SIG-M5 (cell line): ENCODE measurements at places on chromosomes 11 and 22.

GRCh38 chr11:133925756-133926155, 31.0 kb downstream of the IGSF9B start:
- no peak for DNase-seq

- no peak for DNase-seq
Measured at GRCh38 chr11:70067591-70068341, 10.4 kb upstream of the ANO1 start.

DNA sequence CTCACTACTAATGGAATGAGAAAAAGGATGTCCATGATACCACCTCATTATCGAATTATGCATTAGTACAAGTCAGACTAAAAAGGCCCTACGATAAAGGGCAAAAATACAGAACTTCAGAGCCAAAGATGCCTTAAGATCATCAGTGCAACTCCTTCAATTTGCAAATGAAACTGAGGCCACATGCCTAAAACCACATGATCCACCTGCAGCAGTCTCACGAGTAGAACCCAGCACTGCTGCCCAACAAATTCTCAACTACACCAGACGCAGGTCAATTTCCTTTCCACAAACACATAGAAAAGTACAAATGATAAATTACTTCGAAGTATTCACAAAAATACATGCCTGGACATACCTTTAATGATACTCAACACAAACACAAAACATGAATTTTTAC, 20.1 kb downstream of the KMT5B start:
- no peak for DNase-seq

GRCh38 chr11:118699506-118700220, 20.2 kb upstream of the TREH start:
- no peak for DNase-seq

GRCh38 chr11:110527146-110527545, 97.4 kb downstream of the FDX1 start:
- DNase-seq = no peak

- no peak for DNase-seq
Measured at GRCh38 chr11:88304352-88304751, 33.2 kb downstream of the CTSC start.

DNA sequence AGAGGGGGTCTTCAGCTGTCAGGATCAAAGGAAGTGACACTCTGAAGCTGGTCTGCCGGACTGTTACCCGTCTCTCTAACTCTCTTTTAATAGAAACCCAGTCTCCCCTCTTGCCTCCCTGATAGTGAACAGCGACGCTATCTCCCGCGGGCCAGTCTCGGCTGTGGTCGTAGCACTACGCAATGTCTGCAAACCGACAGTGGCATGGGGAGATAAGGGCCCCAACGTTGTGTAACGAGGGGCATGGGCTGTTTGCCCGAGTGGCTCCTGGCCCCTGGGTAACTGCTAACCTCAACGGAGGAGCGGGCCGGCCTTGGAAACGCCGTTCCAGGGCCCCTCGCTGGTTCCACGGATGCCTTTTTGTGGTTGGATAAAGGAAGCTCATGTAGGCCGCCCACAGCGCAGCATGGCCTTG, 23.3 kb downstream of the ZBTB16 start:
- DNase-seq = peak; percentile 87

GRCh38 chr11:122030286-122030685, 85.7 kb downstream of the BLID start:
- DNase-seq = no peak

GRCh38 chr11:75467311-75467710, 34.3 kb upstream of the KLHL35 start:
- no peak for DNase-seq

DNA sequence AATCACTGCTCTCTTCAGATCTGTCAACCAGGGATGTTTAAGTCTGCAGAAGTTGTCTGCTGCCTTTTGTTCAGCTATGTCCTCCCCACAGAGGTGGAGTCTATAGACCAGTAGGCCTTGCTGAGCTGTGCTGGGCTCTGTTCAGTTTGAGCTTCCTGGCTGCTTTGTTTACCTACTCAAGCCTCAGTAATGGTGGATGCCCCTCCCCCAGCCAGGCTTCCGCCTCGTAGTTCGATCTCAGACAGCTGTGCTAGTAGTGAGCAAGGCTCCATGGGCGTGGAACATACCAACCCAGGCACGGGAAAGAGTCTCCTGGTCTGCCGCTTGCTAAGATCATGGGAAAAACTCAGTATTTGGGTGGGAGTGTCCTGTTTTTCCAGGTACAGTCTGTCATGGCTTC, 27.6 kb upstream of the CASP12 start:
- DNase-seq = no peak

DNA sequence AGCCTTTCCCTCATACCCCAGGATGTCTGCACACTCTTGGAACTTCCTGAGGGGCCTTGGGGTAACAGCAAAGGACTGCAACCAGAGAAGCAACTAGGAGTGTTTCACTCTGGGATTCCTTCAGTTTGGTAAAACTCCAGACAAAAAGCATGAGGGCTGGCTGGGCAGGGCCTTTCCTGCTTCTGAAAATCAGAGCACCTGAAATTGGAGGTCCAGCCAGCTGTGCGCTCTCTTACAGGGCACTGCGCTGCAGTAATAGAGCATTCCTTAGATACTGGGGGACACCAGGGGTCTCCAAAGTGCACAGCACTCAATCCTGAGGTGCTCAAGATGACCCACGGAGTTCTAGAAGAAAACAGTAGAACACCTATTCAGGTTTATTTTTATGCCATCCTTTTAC, 49.7 kb downstream of the PLEKHA7 start:
- DNase-seq = no peak

- DNase-seq = no peak
Measured at GRCh38 chr11:43948341-43949225, 6.1 kb downstream of the C11orf96 start.

- no peak for DNase-seq
Measured at GRCh38 chr11:24515632-24516031, 18.8 kb downstream of the LUZP2 start.

DNA sequence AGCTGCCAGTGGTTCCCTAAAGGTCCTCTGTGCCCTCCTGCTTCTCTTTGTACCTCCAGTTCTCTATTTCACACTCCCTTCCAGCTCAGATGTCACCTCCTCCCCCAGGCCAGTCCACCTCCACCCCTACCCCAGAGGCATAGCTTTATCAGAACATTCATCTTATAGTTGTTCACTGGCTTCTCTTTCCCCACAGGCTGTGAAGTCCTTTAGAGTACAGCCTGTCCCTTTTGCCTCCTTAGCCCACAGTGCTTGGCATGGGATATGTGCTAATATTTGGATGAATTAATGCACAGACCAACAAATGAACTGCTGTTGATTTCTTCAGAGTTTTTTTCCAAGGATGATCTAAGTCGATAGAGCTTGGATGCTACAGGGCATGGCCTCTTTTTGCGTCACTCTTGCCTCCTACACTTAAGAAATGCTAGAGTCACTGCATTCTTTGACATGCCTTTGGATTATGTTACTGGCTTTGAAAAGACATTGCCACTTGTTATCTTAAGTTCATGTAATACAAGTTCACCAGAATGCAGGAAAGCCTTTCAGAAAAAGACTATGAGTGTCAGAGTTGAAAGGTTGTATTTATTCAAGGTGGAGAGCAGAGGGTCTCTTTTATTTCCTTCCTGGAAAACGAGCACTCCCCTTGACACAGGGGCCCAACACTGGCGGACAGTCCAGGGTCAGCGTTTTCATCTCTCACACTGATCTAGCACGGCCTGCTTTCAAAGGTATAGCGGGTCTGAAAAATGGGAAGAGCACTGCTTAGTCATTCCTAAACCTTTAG, 75.7 kb downstream of the PISD start:
- no peak for DNase-seq

- DNase-seq = no peak
Measured at GRCh38 chr11:63910675-63911074, 6.3 kb downstream of the RCOR2 start.

DNA sequence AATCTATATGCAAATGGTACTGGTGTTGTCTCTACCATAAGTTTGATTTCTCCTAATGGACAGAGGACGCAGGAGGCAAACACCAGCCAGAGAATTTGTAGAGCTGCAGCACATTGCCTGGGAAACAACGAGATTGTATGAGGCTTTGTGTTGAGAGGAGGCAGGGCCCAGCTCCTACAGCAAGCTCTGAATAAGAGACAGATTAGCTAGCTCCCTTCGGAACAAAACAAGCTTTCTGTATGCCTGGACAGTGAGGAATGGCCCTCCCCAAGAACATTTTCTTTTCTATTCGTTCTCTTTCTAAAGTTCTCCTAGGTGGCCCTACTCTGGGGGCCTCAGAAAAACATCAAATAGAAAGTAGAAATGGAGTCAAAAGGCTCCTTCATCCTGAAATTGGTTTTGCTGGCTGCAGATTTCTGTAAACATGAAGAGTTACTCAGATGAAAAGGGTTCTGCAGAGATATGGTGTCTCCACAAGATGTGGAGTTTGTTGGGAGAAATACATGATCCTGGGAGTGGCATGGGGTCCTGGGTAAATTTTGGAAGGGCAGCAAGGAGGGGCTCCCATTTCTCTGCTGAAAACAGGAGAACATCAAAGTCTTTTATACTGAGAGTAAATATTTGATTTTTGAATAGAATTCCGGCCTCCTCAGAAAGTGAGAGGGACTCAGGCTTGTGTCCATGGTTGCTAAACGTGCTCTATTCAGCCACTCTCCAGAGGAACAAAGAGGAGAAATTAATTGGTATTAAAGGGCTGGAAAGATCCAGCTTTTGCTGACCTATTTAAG, 6.8 kb upstream of the HEPACAM start:
- DNase-seq = no peak
